Natural killer cell treated with Interleukin-12 subunit alpha and Interleukin-12 subunit beta and Interleukin-15 and Interleukin-18, amount 100 ng/mL, for 72 hours (primary cell): ENCODE measurements at places on chromosomes 6 and 20.

- no peak overlapping the region for H3K4me3 ChIP-seq
- DNase-seq: no peak
- no peaks in the 10 kb centered on the region for H3K27me3 ChIP-seq
- peaks cover 8% of the 10 kb centered on the region for H3K4me1 ChIP-seq
Measured at GRCh38 chr6:118553132-118553531, 5.0 kb downstream of the PLN start.

GRCh38 chr20:19918965-19919329, 98.2 kb upstream of the NAA20 start:
- H3K4me1 ChIP-seq: no peaks in the 10 kb centered on the region
- peaks cover 11% of the 10 kb centered on the region for H3K27me3 ChIP-seq
- DNase-seq: no peak
- H3K4me3 ChIP-seq: no peak overlapping the region
- H3K36me3 ChIP-seq: no peaks in the 10 kb centered on the region

DNA sequence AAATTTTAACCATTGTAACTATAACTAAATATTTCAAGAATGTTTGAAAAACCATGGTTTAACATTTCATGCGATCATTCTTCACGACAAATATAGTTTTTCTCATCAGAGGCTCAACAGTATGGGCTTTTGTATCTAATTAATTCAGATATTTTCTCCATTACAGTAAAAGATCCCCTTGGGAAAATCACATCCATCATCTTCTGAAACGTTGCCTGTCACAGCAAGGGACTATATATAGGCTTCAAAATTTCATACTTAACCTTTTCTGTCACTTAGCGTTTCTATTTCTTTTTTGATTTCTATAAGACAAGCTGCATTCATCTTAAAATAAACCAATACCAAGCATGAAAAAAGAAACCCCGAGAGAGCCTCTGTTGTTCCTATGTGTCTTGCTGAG, 710.0 kb downstream of the PRKN start:
- no peaks in the 10 kb centered on the region for H3K4me1 ChIP-seq
- H3K4me3 ChIP-seq: no peak overlapping the region
- DNase-seq: no peak
- H3K27me3 ChIP-seq: no peaks in the 10 kb centered on the region
- no peaks in the 10 kb centered on the region for H3K36me3 ChIP-seq

GRCh38 chr20:39857187-39857586, 831.8 kb downstream of the MAFB start:
- H3K36me3 ChIP-seq: peaks cover 4% of the 10 kb centered on the region
- no peak for DNase-seq
- no peak overlapping the region for H3K27ac ChIP-seq
- no peak overlapping the region for H3K4me3 ChIP-seq

GRCh38 chr6:130928158-130928912, 101.1 kb downstream of the SMLR1 start:
- no peaks in the 10 kb centered on the region for H3K36me3 ChIP-seq
- no peak overlapping the region for H3K27ac ChIP-seq
- no peaks in the 10 kb centered on the region for H3K27me3 ChIP-seq
- H3K4me3 ChIP-seq: no peak overlapping the region
- H3K4me1 ChIP-seq: no peaks in the 10 kb centered on the region
- DNase-seq: no peak
